Hippocampal formation (tissue), 2 donors: ENCODE measurements at places on chromosomes 4 and X.

DNA sequence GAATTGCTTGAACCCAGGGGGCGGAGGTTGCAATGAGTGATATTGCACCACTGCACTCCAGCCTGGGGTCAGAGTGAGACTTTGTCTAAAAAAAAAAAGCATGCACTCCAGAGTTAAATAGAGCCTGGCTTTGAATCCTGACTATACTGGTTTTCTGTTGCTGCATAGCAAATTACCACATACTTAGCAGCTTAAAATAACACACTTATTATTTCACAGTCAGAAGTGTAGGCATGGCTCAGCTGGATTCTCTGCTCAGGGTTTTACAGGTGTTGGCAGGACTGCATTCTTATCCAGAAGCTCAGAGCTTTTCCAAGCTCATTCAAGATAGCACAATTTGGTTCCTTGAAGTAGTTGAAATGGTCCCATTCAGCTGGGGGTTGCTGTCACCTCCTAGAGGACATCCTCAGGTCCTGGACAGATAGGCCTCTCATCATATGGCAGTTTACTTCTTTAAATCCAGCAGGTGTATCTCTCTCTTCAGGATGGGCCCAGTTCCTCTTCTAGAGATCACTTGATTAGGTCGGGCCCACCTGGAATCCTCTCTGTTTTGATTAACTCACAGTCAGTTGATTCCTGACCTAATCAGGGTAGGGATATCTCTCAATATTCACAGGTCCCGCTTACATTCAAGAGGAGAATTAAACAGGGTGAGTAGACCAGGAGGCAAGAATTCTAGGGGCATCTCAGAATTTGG, 26.8 kb downstream of the DOCK11 start:
- DNase-seq = no peak

DNA sequence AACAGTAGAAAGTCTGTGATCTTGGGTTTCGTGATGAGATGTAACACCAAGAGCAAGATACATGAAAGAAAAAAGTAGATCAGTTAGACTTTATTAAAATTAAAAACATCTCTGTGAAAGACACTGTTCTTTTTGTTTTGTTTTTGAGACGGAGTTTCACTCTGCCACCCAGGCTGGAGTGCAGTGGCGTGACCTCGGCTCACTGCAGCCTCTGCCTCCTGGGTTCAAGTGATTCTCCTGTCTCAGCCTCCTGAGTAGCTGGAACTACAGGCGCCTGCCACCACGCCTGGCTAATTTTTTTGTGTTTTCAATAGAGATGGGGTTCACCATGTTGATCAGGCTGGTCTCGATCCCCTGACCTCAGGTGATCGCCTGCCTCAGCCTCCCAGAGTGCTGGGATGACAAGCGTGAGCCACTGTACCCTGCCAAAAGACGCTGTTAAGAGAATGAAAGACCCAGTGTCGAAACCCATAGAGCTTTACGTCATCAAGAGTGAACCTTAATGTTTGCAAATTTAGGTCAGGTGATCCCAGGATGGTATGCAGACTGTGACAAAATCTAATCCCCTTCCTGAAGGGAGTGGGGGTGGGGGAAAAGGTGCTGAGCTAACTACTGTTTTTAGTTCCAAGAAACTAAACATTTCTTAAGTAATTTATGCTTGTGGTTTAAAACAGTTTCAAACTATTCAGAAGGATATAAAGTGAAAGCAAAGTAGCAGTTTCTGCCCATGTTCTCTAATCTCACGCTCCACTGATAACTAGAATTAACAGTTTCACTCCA, 8.0 kb downstream of the OFD1 start:
- DNase-seq = no peak

GRCh38 chrX:2874222-2875135, 45.7 kb downstream of the GYG2 start:
- DNase-seq = no peak

GRCh38 chrX:78199851-78200250, 60.4 kb upstream of the TAF9B start:
- DNase-seq = no peak

- DNase-seq = no peak
These were observed 41.0 kb downstream of the GAB1 start for GRCh38 chr4:143377611-143378099.

DNA sequence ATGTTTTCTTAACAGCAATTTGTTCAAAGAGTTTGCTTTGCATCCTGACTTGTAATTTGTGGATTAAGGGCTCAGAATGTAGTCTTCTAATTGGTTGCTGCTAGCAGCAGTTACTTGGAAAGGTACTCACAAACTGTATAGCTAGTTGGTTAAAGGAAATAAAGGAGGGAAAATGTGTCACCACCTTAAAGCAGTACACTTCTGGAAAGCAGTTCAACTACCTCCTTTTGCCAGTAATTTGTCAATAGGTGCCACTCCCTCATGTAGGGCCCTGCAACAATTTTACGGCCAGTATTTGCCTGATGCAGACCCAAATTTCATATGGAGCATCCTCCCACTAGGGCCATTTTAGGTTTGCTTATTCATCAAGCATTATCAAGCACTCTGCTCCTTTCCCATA, 20.8 kb downstream of the AMOT start:
- DNase-seq = no peak

GRCh38 chr4:100177126-100177525, 13.1 kb downstream of the DDIT4L start:
- DNase-seq = no peak

- no peak for DNase-seq
These were observed 491 bp downstream of the COL4A5 start for GRCh38 chrX:108439961-108440696.

GRCh38 chr4:67885762-67886161, 2.0 kb upstream of the TMPRSS11D start:
- no peak for DNase-seq

DNA sequence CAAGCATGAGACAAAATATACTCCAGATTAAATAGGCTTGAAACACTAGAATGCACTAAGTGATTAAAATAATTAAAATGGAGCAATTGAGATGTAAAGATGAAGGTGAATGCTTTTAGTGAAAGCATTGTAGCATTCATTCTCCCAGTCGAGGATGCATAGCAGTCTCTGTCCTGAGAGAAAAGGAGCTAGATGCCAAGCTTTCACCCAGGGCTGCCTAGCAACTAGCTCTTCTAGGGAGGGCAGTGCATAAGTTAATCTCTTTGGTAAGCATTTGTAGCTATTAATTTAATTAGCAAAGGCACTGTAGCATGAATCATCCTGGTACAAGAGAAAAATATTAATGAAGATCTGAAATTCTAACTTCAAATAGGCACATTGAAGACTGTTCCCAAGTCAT, 1014.8 kb downstream of the C4orf33 start:
- no peak for DNase-seq

GRCh38 chrX:68438575-68438974, 5.3 kb upstream of the OPHN1 start:
- no peak for DNase-seq

GRCh38 chr4:111595456-111595855, 549.8 kb upstream of the FAM241A start:
- DNase-seq = no peak

DNA sequence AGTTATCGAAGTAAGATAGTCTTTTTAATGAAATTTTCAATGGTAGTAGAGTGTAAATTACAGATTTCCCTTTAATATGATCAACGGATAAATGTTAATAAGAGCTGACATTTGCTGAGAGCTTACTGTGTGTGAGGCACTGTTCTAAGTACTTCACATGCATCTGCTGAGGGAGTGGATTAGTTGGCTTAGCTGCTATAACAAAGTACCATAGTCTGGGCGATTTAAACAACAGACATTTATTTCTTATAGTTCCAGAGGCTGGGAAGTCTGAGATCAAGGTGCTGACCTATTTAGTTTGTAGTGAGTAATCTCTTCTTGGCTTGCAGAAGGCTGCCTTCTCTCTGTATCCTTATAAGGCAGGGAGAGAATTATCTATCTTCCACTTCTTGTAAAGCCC, 174.3 kb downstream of the CEP135 start:
- no peak for DNase-seq

DNA sequence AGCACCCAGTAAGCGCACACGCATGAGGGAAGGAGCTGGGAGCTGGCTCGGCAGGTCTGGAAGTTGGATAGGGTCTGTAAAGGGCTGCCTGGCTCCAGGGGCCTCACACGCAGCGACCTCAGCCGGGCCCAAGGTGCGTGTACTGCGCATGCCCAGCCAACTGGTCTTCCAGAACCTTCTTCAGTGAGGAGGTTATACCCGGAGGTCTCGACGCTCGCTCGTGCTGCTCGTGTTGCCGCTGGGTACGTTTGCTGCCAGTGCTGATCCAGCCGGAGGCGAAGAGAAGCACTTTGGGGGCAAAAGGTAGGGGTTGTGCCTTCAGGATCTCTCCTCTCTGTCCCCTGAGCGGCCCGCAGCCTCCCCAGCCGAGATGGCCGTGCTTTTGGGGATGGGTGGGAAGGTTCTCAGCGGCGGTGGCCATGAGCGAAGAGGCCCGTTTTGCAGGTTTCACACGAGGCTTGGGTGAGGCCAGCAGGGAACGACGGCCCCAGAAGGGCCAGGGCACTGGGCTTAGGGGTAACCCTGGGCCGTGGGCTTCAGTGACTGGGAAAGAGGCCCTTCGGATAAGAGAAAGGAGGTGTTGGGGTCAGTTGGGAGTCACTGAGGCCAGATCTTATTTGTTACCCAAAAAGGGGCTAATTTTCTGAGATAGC, 3.8 kb upstream of the CXCL9 start:
- DNase-seq = no peak

GRCh38 chr4:53653484-53654053, 62.3 kb upstream of the LNX1 start:
- no peak for DNase-seq

DNA sequence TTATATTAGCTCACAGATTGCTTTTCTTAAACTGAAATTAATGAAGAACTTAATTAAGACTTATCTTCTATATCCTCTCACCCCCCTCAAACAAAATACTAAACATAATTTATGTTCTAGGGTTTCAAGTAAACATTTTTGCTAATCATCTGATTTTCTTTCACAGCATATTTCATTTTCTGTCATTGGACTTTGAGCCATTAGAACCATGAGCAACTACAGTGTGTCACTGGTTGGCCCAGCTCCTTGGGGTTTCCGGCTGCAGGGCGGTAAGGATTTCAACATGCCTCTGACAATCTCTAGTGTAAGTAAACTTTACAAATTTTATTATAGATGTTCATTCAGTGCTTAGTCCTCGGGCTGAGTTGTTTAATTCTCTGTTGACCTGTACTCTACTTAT, 3.3 kb downstream of the PDLIM5 start:
- DNase-seq = no peak

DNA sequence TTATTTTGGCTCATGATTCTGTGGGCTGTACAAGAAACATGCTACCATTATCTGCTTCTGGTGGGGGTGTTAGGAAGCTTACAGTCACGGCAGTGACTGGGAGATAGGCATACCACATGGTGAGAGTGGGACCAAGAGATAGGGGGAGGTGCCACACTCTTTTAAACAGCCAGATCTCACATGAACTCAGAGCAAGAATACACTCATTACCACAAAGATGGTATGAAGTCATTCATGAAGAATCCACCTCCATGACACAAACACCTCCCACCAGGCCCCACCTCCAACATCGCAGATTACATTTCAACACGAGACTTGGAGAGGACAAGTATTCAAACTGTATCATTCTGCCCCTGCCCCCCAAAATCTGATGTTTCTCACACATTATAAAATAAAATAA, 2396.7 kb downstream of the PCDH7 start:
- DNase-seq = no peak

GRCh38 chrX:90026730-90027129, 105.0 kb downstream of the TGIF2LX start:
- no peak for DNase-seq

GRCh38 chr4:26069218-26069617, 155.2 kb downstream of the SMIM20 start:
- no peak for DNase-seq

- no peak for DNase-seq
These were observed 10.1 kb downstream of the SULT1B1 start for GRCh38 chr4:69750346-69750745.

GRCh38 chr4:10006231-10006600, 15.1 kb downstream of the SLC2A9 start:
- DNase-seq = no peak

GRCh38 chrX:118593407-118593806, 97.8 kb downstream of the DOCK11 start:
- DNase-seq = no peak

DNA sequence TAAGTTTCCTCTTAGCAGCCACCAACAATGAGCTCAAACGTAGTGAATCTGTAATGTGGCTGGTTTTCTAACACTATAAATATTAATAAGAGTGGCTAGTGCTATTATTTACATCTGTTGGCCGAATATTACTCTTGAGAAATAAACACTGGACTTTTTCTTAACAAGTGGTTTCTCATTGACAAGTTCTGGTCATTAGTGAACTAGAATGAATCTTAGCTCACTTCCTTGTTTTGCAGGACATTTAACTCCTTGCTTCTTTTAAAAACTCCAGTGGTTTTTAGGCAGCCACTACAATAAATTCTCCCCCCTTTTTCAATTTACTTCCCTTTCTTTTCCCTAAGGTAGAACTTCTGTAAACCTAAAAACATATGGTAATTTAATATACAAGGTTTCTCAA, 177.2 kb downstream of the ARAP2 start:
- DNase-seq = no peak

DNA sequence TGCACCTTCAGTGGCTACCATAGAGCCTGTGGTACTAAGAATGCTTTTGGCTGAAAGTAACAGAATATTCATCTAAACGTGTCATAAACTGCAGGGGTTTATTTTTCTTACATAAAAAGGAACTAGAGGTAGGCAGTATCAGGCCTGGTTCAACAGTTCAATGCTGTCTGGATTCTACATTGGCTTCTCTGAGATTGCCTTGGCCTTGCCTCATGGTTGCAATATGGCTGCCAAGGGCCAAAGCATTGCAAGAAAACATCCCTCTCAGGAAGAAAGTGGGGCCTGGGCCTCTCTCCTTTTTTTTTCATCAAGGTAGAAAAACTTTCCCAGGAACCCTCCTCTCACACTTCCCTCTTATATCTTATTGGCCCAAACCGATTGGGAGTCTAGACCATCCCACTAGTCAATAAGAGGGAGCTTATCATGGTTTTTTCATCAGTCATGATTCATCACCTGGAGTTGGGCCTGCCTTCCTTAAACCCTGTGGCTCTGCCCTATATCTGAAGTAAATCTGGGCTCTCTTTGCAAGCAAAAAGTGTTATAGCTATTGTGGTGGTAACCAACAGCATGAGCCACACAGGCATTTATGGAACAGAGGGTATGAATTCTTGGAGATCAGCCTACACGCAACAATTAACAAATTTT, 1.8 kb upstream of the DOCK11 start:
- no peak for DNase-seq

DNA sequence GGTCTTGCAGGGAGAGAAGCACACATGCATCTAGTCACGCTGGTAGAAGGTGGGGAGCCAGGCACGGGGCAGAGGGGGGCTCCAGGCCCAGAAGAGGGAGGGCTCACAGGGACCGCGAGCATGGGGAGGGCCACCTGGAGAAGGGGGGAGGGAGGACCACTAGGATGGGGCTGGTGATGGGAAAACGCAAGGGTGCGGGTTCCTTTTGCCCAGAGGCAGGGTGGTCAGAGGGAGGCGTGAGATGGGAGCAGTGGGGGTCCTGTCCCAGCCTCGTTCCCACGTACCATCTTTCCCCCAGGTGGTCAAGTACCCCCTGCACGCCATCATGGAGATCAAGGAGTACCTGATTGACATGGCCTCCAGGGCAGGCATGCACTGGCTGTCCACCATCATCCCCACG, 30.7 kb downstream of the WFS1 start:
- DNase-seq = no peak

- DNase-seq = no peak
These were observed 72.6 kb upstream of the ADAMTS3 start for GRCh38 chr4:72641611-72642010.
